AG09319 (cell line): ENCODE measurements at places on chromosomes 6 and 20.

GRCh38 chr6:38185244-38185643, 365.7 kb downstream of the ZFAND3 start:
- DNase-seq: no peak

DNA sequence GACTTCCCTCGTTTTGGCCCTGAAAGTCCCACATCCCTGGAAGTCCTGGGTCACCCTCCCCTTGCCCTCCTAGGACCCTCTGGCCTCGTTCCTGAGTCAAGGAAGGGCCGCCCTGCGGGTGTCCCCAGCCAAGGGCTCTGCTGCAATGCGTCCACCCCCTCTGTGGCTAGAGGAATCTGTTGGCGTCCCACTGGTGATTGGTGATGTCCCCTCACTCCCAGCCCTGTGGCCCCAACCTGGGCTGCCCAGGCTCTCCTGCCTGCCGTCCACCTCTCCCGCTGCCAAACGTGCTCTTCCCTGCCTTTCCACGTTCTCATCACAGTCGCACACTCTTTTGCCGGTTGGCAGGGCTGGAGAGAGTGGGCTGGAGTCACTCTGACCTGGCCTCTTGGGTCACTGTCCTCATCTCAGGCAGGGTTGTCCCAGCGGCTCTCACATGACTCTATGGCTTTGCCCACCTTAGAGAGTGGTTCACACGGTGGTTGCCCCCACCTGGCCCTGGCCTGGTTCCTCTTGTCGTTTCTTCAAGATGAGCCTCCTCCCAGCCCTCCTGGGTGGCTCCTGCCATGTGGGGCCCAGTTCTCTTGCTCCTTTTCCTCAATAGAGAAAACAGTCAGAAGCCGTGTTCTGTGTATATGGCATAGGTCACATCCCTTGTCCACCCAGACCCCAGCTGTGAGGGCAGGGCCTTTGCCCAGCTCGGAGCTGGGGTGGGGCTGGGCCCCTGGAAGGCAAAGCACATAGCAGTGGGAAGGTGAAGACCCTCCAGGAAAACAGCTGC, 100.9 kb downstream of the TMEM242 start:
- no peak for DNase-seq

DNA sequence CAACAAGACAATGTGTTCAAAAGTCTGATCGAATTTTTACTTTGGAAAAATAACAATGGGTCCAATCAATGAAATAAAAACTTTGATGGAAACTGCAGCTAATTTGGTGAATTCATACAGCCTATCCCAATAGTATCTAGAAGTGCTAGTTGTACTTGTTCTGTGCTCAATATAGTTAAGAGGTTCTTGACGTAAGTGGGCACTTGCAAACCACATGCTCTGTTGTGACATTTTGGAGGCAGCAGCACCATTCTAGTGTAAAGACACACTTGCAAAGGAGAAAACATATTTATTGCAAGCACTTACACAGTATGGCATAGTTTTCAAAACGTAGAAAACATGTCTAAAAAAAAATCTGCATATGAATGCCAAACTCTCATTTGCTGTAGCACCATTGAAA, 6.7 kb upstream of the KLHL31 start:
- DNase-seq: no peak

DNA sequence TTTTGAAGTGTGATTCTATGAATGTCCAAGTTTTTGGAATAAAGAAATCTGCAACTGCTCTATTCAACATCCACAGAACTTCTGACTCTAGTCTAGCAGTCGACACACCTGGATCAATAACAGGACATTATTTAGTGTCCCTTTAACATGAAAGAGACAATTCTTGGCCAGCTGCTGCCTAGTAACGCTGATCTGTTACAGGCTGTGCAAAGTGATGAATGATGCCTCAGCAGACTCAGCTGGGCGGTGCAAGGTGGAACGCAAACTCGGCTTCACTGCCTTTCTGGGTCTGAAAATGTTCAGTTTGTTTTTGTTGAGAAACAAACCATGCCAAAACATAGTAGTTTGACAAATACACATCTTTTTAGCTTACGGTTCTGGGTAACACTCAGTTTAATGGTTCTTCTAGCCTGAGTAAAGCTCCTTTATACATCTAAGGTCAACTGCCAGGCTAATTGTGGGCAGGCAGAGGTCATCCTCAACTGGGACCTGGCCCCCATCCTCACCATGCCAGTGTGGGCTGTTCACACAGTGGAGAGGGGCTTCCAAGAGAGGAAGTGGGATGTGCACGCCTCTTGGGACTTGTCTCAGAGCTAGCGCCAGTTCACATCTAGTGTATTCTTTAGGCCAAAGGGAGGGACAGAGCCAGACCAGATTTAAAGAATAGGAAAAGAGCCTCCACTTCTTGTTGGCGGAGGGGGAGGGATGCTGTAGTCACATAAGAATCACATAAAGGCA, 879.7 kb downstream of the QKI start:
- DNase-seq: no peak

DNA sequence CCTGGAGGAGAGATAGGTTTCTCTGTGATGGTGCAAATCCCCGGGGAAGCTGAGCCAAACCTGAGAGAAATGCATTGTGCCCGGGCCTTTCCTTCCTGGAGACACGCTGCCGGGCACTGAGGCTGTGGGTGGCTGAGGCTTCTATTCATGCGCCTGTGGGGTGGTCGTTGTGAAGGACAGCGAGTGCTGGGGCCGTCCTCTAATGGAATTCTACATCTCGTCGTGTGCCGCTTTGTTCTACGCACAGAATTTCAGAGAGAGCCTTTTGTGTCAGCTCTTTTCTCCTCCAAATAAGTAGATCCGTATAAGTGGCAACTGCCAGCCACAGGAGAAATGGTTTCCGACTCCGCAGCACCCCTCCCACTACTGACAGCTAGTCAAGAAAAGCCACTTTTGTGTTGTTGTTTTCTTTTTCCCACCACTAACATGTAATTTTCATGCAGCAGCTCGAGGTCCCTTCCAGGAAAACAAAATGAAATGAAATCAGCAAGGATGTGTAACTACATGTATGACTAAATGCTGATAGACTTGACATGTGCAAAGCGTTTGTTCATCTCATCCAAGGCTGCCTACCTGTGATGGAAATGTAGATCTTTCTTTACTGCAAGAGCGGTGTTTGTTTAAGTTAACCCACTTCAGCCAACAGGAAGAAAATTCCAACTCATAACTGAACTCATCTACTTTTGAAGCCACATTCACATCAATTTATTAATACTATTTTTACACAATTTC, 26.4 kb upstream of the PXDC1 start:
- no peak for DNase-seq

DNA sequence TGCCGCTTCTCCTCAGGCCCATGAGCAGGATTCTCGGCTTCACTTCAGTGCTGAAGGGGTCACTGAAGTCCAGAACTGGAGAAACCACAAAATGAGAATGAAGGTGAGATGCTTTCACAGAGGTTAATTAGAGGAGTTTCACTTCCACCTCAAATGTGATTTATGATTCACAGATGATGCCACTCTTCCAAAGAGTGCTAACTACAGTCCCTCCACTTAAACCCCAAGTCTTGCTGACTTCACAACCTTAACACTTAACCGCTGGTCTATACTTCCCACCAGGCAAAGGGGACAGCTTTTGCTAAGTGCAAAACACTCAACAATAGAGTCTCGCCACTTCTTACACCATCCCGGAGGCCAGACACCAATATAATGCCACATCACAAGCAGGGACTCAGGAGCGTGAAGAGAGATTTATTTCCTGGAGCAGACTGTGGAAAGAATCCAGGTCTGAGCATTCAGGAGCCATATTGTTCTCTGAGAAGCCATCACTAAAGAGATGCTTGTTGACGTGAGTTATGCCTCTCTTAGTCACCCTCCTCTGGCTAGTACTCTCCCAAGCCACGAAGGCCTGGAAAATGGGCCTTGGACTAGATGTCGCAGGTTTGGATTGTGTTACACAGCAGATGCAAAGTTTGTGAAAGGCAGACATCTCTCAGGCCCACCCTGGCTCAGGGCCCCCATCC, 24.4 kb downstream of the RRAGD start:
- no peak for DNase-seq

DNA sequence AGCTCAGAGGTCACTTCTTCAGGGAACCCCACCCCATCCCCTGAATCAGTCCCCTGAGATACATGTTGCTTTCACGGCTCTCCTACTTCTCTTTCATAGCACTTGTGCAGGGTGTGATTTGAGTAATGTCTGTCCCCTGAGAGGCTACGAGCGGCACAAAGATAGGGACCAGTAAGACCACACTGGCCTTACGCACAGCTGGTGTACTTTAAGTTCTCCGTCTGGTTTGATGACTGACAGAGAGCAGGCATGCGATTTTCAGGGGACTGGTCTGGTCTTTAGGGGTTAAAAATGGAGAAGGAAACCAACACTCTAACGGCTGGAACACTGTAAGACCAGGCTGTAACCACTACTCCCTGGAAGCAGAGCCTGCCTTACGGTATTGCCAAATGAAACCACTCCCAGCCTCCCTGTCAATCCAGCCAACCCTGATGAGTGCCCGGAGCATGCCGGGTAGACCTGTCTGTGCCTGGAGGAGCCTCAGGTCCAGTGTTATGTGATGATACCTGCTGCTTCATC, 47.1 kb downstream of the ELMO2 start:
- no peak for DNase-seq

- DNase-seq: no peak
Measured at GRCh38 chr20:48060841-48061720, 275.8 kb upstream of the SULF2 start.

GRCh38 chr20:53768329-53768728, 174.7 kb upstream of the ZNF217 start:
- no peak for DNase-seq

- no peak for DNase-seq
Measured at GRCh38 chr6:83119742-83120300, 52.4 kb downstream of the DOP1A start.

- DNase-seq: no peak
Measured at GRCh38 chr6:119280668-119281067, 68.9 kb downstream of the MAN1A1 start.

DNA sequence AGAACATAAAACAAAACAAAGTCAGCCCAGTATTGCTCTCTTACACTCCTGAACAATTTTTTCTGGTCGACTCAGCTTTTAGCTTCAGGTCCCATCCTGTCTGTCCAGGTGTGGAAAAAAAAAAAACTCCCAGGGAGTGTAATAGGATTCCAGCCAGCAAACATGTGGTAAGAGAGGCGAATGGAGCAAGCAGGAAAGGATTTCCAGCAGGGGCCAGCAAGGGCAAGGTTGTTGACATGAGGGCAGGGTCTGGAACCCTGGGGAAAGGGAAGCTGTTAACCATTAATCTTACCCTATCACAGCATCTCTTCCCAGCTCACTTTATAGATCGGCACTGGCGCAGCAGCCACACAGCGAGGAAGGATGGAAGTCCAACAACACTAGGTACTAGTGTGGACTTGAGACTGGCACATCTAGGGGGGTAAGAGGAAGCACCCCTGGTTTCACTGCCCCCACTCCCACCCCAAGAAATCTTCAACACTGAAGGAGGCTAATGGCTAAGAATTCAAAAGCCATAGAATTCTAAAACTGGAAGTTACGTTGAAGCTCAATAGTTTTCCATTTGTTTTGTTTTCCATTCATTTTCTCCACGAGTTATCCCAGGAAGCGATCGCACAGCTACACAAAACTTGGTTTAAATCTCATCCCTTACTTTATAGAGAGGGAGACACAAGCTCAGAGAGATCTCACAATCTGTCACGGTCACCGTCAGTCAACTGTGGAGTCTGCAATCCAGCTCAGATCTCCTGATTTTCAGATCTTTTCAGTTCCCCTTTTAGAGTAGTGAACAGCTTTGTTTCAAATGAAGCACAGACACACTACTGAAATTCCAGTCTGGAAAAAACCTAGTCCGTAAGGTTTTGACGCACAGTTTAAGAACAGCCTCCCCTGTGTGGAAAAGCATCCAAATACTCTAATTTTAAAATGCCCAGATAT, 53.3 kb downstream of the SLC22A23 start:
- no peak for DNase-seq

DNA sequence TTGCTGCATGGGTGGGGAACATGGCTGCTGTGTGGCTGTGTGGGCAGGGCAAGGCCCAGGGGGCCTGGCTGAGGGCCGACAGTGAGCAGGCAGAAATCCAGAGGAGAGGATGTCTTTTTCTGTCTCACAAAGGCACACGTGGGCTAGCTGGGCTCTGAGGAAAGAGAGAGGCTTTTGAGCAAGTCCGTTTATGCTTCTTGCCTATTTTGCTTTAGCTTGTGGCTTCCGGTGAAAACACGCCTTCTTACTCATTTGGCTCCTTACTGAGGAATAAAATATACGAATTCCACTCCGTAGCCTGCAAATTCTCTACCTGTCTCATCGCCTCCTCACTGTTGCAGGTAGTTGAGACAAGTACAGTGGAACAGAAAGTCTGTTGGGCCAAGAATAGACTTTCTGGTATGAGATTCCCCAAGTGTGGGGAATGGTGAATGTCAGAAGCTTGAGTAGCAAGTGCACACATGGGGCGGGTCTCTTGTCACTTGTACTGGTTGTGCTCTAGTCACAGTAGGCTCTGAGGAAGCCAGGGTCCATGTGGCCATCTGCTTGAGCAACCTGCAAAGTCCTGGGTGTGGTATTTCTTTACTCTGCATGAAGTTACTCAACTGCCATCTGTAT, 28.4 kb downstream of the WRNIP1 start:
- DNase-seq: no peak

GRCh38 chr6:135087803-135088202, 33.2 kb upstream of the HBS1L start:
- no peak for DNase-seq

DNA sequence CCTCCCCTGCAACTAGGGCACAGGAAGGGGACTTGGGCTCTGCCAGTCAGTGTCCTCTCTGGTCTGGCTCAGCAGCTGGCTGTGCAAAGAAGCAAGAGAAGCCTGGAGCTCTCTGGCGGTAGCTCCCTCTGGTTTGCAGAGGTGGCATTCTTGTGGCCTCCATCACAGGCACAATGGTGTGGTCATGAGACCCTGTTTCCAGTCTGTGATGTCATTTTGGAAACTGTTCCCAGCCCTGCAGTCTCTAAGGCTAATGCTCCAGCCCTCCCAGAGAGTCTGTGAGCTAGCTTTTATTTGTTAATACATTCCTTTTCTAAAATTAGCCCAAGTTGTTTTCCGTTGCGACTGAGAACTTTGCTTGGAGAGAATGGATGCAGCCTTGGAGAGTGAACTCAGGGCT, 69.5 kb upstream of the FOXQ1 start:
- no peak for DNase-seq

DNA sequence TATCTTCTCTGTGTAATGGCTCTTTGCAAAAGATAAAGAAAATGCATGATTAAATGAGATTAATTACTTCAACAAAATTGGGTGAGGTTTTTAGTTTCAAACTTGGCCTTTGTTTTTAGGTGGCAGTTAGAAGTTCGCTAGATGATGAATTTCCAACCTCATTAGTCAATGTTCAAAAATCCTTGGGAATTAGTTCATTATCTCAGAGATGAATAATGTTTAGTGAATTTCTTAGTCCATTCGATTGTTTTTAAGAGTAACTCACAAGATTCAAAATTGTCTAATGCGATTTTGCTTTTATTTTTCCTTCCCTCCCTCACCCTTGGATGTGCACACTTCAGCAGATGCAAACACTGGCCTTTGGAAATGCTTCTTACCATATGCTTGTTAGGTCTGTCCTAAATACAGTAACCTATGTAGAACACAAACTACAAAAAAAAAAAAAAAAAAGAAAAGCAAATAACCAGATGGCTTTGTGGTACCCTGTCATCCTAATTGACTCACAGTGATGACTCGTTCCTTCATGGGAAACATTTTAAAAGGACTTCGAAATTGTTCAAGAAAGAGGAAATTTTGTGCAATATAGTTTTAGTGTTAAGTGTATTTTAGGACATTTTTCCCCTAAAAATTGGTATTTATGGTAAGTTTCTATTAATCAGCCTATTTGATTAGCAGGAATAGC, 66.7 kb downstream of the FAM229B start:
- DNase-seq: no peak
